ENCODE measurements at places on chromosomes 3 and 15.

GRCh38 chr3:160575589-160575988, 10.2 kb upstream of the KPNA4 start:
- DNase-seq, result no peak

GRCh38 chr15:92463826-92464225, 70.1 kb downstream of the ST8SIA2 start:
- no peak for DNase-seq

DNA sequence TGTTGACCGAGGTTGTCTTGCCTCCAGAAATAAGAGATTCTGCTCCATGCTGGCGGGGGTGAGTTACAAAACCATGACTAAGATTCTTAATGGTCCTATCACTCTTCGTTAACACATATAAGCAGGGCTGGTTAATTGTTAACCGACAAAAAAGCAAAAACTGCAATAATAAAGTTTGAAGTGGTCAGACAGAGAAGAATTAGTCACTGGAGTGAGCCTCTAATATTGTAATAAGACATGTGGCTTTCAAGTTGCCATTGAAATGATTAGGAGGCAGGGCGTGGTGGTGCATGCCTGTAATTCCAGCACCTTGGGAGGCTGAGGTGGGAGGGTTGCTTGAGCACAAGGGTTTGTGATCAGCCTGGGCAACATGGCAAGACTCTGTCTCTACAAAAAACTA, 78.4 kb upstream of the NR2F2 start:
- no peak for DNase-seq

GRCh38 chr15:38652998-38653397, 88.4 kb upstream of the RASGRP1 start:
- peak; percentile 68 for DNase-seq

GRCh38 chr3:185631108-185631507, 45.0 kb downstream of the SENP2 start:
- no peak for DNase-seq

GRCh38 chr15:29870495-29871151, 48.4 kb upstream of the TJP1 start:
- DNase-seq, result no peak

- DNase-seq, result no peak
Measured at GRCh38 chr3:48952510-48953118, 34.0 kb downstream of the ARIH2 start.

DNA sequence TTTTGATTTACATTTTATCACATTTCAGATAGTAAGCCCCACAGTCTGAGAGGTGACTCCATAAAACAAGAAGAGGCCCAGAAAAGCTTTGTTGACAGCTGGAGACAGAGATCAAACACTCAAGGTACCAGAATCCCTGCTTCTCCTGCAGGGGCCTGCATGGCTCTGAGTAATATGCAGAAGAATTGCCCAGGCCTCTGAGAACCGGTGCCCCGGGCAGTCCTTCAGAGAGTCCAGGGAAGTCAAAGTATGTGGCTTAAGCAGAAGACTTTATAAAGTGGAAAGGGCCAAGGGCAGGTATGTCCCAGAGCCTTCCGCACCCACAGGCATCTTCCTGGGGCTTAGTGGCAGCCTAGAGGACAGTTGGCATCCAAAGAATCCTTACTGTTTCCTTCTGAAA, 12.8 kb downstream of the ATRIP start:
- no peak for DNase-seq

DNA sequence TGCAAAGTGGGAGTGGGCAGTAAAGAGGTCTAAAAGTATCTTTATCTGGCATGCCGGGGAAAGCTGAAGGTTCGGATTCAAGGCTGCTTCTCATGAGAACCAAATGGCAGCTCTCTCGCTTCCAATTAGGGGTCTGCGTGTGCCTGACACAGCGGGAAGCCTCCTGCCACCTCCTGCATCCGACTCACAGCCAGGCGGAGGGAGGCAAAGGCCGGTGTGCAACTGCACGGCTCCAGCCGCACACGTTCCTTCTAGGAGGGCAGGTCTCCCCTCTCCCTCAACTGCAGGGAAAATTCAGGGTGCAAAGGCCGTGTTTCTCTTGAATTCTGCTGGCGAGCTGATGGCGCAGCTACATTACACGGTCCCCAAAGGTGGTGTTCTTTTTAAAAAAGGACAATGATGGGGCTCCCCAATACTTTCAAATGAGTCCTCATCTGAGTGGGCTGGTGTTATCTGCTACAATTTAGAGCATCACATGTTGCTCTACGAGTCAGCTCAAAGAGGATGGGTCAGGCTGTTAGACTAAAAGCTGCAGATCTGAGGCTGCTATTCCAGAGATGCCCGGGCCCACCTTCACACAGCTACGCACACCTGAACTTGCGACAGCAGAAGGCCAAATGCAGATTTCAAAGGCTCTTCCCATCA, 226.6 kb downstream of the ADAMTS17 start:
- DNase-seq, result no peak

DNA sequence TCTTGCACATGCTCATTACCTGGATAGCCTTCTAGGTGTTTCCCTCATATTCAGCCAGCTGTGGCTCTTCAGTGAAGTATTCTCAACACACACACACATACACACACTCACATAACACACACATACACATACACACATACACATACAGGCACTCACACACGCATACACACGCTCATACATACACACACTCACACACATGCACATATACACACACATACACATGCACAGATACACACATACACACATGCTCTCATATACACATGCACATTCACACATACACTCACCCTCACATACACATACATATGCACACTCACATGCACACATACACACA, 41.2 kb downstream of the GRK7 start:
- no peak for DNase-seq

DNA sequence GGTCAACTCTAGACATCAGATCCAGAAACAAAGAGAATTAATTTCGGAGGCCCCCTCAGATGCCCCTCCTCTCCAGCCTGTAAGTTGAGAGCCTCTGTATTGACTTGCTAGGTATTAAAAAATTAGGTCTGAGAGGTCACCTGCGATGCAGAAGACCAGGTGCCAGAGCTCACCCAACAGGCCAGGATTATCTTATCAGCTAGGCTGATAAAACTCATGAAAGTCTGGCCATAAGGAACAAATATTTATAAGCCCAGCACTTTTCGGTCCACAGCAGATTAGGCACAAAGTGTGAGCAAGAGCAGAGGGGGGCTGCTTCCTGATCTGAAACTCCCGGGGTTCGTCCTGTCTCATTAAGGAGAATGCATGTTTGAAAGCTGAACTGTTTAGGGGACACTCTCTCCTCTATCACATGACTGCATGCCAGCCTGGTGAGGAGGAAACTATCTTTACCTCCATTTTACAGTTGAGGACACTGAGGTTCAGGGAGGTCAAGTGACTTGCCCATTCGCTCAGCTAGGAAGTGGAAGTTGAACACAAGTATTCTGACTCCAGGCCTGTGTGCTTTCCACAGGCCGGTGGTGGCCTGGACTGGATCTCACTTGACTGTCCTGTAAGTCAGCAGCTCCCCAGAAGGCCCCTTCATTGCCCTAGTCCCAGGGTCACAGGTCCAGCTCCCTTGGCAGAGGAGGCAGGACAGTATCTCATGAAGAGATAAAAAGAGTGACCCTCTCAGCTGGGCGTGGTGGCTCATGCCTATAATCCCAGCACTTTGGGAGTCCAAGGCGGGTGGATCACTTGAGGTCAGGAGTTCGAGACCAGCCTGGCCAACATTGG, 39.6 kb upstream of the MAGEF1 start:
- no peak for DNase-seq

- DNase-seq, result no peak
Measured at GRCh38 chr15:50880651-50881114, 27.8 kb upstream of the AP4E1 start.

GRCh38 chr3:39748763-39749162, 60.6 kb upstream of the MYRIP start:
- no peak for DNase-seq

GRCh38 chr3:150450916-150451315, 42.8 kb downstream of the TSC22D2 start:
- DNase-seq, result no peak

- DNase-seq, result no peak
Measured at GRCh38 chr15:97761110-97761509, 199.4 kb upstream of the ARRDC4 start.

GRCh38 chr15:75844629-75845335, 1.5 kb downstream of the UBE2Q2 start:
- no peak for DNase-seq

DNA sequence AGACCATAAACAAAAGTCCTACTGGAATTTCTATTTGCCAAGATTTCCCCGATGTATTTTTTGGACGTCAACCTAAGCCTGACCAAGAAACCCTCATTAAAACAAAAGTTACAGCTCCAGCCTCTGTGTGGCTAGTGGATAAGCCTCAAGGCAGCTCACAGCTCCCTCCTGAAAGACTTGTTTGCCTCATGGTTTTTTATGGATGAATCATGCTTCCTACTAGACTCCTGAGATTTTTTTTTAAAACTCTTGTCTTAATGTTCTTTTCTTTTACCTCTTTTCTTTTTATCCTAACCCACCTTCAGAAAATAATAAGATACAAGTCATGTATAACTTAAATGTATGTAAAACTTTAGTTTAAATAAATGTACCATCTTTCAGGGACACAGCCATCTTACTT, 52.4 kb downstream of the SUCNR1 start:
- DNase-seq, result no peak

DNA sequence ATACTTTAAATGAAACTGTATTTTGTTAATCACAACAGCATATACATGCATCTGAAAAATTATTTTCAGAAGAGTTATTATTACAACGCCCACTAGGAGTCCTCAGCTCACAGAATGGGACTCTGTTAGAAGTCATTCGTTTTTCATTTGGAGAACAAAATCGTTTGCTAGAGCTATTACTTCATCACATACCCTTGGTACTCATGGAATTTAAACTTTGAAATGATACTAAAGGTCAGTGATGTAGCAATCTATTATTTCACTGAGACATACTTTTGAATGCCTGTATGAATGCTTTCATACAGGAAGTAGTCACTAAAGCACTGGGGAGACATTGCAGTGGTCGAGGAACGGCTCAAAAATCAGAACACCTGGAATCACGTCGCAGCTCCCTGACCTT, 198.1 kb downstream of the MBNL1 start:
- DNase-seq, result no peak

DNA sequence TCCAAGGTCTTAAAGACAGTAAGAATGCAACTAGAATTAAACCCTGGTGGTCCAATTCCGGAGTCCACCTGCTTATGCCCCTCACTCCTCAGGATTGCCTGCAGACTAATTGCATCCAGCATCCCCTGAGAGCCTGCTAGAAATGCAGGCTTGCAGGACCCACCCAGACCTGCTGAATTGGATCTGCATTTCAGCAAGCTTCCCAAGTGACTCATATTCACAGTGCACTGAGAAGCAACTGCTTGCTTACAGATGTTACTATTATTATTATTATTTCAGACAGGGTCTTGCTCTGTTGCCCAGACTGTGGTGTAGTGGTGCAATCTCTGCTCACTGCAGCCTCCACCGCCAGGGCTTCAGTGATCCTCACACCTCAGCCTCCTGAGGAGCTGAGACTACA, 83.5 kb upstream of the VGLL4 start:
- no peak for DNase-seq

- no peak for DNase-seq
Measured at GRCh38 chr3:51083490-51083889, 301.6 kb upstream of the MANF start.

- DNase-seq, result no peak
Measured at GRCh38 chr3:141087778-141088130, 36.6 kb downstream of the SPSB4 start.

DNA sequence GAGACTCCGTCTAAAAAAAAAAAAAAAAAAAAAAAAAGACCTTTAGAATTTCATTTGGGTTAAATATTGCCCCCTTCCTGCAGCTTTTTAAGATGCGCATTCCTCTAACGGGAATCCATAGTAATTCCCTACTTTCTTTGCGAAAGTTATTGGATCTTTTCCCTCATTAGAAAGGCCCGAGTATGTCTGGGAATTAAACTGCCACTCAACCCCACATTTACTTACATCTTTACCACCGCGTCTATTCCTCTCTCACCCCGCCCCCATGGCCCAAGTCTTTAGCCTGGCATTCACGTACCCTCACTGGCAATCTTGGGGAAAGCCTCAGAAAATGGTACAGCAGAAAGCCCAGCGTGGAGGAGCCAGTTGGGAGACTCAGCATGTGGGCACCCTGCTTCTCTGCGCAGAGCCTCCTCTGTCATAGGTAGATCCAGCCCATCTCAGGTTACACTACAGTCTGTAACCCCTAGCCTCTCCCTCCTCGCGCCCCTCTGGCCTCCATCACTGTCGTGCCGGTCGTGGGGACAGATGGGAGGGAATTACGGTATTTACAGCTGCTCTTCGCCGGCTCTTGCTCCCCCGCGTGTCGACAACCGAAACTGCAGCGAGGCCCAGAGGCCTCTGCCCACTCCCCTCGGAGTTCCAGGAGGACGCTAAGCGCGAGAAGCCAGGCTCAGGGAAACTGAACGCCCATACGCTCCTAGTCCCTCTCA, 6.4 kb upstream of the ANKDD1A start:
- peak; percentile 88 for DNase-seq

GRCh38 chr3:69088063-69088462, 3.3 kb downstream of the ARL6IP5 start:
- DNase-seq, result no peak

- no peak for DNase-seq
Measured at GRCh38 chr15:56977232-56977631, 58.8 kb downstream of the TCF12 start.

DNA sequence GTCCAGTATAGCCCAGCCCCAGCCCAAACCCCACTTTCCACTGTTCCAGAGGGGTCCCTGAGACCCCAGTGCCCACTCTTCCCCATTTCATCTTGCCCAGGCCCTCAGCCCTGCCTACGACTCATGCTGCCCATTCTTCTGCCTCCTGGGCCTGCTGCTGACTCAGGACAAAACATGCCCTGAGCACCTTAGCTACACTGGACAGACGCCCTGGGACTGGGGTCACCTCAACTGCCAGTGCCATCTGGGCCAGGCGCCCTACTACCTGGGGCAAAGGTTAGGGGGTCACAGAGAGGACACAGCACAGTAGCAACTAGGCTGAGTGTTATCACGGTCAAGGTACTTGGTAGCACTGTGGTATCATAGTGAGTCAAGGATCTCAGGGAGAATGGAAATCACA, 2.6 kb upstream of the LAMB2 start:
- DNase-seq, result no peak

DNA sequence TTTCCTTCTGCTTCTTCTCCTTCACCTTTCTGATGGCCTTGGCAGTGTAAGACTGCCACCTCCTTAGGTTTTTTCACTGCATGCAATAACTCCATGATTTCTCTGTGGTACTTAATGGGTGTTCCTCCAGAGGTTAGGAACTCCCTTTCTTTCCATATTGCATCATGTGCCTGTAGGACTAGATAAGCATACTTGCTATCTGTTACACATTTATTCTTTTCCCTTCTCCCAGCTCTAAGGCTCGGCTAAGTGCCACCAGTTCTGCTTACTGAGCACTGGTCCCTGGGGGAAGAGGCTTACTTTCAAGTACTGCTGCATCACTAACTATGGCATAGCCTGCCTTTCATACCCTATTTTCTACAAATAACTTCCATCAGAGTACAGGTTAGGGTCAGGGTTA, 351.8 kb downstream of the OTOL1 start:
- no peak for DNase-seq

DNA sequence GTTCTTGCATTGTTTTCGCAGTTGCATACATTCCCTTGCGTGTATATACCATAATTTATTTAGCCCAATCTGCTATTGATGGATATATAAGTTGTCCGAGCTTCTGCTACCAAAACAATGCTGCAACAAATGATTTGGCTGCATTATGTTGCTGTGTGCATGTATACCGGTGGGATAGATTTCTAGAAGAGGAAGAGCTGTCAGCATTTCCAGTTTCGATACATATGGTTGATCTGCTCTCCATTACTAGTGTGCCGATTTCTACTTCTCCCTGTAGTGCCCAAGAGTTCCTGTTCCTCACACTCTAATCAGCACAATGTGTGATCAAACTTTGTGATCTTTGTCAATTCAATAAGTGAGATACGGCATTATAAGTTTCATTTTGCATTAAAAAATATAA, 92.8 kb upstream of the NMNAT3 start:
- DNase-seq, result no peak

Data from activated CD8-positive, alpha-beta memory T cell treated with anti-CD3 and anti-CD28 coated beads, Interleukin-2, amount 50 U/mL, for 48 hours (primary cell).